Posterior cingulate gyrus (tissue), 11 donors: ENCODE measurements at places on chromosomes 4 and X.

DNA sequence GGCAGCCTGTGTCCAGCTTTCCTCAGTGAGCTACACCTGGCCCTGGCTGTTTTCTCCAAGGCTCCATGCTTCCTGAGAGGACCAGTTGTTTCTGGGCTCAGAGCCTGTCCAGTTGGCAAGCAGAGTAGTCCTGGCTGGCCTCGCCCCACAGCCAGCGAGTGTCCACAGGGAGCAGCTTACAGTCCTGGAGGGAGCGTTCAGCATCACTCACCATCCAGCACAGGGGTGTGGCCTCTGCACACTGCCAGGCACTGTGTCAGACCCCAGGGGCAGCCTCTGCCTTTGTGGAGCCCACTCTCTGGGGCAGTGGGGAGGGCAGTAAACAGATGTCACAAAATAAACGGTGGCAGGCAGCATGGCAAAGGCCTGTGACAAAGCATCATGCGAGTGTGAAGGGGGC lies 23.9 kb downstream of the EVC start:
- DNase-seq: no peak

- peak; percentile 8 for DNase-seq
These were observed 1.2 kb upstream of the AMER1 start for GRCh38 chrX:64206556-64207162.

DNA sequence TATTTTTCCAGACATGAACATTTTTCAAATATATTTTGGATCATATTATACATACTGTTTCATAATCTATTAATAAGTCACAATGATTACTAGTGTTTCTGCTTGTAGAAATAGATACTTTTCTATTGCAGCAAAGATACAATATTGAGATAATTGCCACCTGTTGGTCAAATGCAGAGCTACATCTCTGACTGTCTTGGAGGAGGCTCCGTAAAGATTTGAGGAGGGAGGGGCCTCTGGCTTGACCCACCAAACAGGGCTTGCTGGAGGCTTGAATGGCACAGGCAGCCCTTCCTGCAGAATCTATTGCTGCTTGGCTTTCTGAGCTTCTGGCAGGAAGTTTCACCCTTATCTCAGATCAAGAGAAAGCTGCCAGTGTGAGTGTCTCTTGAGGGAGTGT lies 99.3 kb upstream of the ARMCX2 start:
- DNase-seq: no peak

DNA sequence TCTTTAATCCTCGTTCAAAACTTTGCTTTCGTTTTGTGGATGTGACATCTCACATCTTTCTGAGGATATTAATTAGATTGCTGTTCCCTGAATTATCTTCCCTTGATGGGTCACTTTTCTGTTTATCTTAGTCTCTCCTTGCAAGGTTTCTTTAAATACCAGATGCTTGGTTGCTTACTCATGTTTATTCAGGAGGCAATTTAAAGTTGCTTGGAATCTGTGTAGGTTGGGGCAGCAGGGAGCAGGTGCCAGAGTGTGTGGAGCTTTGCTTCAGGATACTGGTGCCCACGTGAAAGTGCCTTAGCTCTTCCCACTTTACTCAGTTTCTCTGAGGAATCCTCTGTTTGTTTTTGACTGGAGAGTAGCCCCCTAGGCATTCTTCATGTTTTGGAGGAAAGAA lies 24.0 kb downstream of the ANAPC4 start:
- DNase-seq: no peak

DNA sequence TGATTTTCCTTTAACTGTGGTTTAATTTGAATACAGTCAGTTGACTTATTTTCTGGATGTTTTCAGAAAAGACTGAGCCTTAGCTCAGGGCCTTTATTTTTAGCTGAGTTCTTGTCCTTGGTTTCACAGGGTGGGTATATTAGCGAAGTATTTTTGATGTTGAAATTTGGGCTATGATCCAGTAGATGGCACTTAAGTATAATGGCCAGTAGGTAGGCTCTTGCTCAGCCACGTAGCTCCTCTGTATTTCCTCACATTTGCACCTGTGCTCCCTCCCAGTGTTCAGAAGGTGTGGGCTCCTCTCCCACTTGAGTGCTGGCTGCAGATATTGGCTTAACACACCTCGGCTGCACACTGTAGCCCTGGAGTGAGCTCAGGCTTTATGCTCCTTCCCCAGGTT lies 549.9 kb upstream of the AMOT start:
- no peak for DNase-seq

DNA sequence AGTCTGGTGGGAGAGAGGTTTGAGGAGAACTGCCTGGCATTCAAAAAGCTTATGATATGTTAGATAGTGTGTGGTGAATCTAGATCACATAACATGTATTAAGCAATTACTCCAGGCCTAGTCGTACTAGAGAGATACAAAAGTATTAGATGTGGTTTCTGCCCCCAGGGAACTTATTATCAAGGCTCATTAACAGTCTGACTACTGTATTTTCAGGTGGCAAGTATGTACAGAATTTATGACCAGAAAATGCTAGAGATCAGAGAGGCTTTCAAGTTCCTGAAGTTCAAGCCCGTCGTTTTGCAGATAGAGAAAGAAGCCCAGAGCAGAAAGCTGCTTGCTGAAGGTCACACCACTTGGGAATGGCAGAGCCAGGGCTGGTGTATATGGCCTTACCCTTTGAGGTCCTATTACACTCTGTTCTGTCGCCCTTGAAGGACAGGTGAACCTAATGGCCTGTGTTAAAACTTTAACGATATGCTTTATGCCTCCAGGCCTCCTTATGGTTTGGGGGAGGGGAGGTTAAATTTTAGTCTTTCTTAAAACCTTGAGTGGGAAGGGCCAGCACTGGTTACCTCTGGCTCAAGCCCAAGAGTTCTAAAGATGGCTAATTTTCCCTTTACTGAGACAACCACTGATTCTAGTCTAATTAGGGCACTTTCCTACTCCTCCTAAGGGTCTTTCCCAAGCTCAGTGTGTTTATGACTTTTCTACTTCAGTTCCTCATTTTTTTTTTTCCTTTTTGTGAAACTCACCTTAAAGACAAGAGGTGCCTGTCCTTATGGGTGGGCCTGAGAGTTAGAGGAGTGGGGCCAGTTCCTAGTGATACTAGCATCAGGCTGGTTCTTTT lies 19.9 kb downstream of the TMEM164 start:
- no peak for DNase-seq

DNA sequence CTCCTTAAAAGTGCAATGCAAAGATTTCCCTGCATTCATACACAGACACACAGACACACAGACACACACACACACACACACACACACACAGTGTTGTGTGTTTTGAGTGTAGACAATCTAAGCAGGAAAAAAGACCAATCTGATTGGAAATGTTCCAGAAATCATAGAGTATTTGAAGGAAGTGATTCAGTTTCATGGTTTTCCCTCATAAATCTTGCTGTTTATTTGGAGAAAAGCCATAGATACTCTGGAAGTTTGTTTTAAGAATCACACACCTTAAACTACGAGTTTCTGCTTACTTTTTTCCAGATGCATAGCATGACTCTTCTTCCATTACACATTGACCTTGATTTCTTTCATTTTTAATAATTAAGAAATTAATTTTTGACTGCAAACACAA lies 298.5 kb upstream of the BMP3 start:
- no peak for DNase-seq

DNA sequence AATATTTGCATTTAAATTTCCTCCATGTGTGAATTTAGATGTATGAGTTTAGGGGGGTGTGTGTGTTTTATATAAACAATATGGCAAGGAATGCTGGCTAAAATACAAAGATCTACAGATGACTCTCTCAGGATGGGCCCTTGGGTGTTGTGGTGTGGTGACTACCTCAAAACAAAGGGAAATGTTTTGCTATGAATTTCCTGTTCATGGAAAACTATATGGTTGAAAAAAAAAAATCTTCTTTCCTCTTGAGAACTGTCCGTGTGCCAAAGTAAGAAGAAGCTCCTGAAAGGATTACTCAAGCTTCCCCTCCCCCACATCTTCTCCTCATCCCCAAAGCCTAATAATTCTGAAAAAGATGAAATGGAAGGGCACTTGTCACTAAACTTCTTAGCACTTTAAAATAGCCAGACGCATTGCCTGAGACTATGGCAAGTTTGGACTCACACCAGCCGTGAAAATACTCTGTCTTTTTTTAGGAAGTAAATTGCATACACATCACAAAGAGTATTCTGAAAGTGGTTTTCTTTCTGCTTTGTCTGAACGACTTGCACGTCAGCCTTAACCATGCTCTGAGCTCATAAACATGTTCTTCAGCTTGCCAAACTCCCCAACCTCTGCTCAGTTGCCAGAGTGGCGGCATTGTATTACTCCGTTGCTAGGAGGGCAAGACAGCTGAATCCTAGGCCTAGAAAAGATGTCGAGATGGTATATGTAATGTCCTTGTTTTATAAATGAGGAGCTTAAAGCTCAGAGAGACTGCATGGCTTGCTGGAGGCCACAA lies 250.4 kb upstream of the JADE1 start:
- no peak for DNase-seq

GRCh38 chr4:186685767-186686183 lies 37.9 kb downstream of the FAT1 start:
- no peak for DNase-seq

GRCh38 chr4:41256131-41256739 lies 493 bp upstream of the UCHL1 start:
- no peak for DNase-seq

- no peak for DNase-seq
These were observed 668.0 kb upstream of the LCORL start for GRCh38 chr4:18689308-18690115.

DNA sequence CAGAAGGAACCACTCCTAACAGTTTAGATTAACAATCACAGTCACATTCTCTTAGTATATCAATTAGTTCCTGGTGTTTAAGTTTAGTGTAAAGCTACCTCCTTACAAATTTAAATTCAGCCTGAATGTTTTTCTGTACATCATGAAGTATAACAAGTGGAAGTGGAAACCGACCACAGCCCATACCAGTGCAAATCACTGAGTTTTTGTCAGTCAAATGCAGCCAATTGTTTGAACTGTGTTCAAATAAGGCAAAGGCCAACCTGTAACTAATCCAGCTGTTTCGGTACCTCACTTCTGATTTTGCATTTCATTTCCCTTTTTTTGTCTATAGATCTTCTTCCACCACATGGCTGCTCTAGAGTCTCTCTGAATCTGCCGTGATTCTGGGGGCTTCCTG lies 1215.3 kb downstream of the PCDH18 start:
- DNase-seq: no peak

DNA sequence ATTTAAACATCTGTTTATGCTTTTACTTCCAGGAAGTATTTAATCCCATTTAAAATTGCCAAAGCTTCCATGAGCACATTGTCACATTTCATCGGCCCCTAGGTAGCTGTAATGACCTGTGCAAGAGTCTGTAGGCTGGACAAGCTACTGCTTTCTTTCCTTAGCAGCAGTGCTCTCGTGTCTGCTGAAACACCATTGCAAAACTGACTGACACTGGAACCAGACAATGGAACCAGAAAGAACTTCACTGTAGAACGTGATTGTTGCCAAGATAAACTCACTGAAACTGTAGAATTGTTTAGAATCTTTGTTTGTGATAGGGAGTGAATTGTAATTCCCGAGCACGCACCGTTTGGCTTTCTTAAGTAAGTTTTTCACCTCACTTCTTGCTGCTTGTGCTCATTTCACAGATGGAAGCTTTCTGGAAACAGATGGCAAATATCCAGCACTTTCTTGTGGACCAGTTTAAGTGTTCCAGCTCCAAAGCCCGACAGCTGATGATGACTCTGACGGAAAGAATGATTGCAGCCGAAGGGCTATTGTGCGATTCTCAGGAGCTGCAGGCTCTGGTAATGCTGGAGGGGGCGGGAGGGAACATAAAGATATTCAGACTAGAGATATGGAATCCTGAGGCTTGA lies 36.9 kb downstream of the EVC start:
- DNase-seq: no peak

DNA sequence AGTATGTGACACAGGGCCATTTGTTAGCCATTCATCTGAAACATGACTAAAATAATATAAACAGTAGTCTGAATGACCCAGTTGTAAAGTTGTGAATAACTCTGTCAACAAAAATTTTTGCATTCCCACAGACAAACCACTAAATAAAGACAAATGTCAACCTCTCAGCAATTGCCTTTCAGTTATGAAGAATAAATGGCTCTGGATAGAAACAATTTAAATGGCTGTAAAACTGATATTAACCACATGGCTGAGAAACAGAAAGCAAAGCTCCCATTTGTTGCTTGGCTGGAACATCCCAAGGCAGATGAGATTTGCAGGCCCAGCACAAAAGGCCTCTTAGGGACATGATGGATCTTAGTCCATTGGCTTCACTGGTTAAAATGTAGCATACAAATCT lies 296.3 kb downstream of the GALNTL6 start:
- no peak for DNase-seq

- DNase-seq: no peak
These were observed 9.3 kb downstream of the MXD4 start for GRCh38 chr4:2252530-2253091.

DNA sequence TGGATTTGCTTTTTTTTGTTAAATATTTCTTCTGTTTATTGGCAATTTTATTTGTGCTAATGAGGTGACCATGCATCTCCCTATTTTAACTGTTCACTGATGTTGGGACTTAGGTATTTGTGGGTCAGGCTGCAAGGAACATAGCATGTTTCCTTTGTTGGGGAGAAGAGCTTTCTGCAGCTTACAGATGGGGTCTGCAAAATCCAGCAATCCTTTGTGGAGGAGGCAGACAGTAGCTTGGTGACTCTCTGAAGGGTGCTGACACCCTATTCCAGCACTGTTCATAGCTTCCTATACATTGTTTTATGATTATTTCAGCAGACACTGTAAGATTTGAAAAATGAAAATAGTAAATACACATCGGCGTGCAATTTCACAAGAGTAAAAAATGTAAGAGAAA lies 491.7 kb downstream of the RAPGEF2 start:
- no peak for DNase-seq

DNA sequence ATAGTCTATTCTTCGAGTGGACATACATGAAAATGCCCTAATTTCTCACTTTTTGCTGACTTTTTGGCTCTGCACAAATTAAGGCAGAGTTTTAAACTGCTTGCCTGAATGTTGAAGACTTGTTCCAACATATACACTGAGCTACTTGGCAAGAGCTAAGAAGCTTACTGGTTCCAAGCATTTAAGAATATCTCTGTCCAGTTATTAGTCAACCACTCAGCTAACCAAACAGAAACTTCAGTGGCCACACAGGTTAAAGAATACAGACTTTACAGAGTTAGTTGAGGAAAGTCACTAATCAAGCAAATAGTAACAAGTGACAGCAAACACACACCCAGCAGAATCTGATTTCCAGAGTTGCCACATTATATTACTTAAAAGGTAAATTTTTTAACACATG lies 35.5 kb downstream of the AMER1 start:
- no peak for DNase-seq

- no peak for DNase-seq
These were observed 33.4 kb downstream of the TBL1X start for GRCh38 chrX:9498236-9498635.

DNA sequence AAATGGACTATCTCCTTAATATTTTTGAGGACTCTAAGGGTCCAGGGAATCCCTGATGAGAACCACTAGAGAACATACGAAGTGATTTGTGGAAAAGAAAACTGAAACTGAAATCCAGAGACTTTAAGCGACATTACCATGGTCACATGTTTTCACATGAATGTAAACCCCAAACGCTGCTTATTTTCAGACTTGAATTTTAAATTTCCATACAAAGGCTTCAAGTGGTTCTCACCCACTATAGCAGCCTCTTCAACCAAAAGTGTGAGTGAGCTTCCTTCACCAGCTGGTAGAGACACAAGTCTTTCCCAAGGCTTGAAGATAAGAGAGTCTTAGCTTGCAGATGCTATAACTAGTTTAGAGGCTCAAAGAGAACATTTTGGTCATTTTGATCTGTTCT lies 232.7 kb downstream of the MGST2 start:
- no peak for DNase-seq
